ENCODE measurements at places on chromosomes 3 and 15.

GRCh38 chr3:185933374-185934173 is 4.2 kb downstream of the TRA2B start:
- no peak for DNase-seq

DNA sequence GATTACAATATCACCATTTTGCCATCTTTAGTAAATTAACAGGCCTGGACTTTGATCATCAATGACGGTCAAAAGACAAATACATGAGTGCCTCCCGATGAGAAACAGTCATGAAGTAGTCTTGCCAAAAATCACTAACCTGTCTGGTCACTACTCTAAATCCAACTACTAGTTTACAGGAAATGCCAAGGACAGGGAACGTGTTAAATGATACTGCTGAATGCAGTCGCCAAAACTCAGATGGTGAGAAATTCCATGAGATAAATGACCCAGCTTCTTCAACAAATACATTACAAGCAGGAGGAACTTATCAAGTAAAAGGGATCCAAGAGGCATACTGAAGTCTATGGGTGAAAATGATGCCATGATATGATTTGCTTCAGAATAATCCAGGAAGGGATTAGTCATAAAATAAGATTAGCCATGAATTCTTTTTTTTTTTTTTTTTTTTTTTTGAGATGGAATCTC is 35.8 kb upstream of the ATP13A3 start:
- no peak for DNase-seq

DNA sequence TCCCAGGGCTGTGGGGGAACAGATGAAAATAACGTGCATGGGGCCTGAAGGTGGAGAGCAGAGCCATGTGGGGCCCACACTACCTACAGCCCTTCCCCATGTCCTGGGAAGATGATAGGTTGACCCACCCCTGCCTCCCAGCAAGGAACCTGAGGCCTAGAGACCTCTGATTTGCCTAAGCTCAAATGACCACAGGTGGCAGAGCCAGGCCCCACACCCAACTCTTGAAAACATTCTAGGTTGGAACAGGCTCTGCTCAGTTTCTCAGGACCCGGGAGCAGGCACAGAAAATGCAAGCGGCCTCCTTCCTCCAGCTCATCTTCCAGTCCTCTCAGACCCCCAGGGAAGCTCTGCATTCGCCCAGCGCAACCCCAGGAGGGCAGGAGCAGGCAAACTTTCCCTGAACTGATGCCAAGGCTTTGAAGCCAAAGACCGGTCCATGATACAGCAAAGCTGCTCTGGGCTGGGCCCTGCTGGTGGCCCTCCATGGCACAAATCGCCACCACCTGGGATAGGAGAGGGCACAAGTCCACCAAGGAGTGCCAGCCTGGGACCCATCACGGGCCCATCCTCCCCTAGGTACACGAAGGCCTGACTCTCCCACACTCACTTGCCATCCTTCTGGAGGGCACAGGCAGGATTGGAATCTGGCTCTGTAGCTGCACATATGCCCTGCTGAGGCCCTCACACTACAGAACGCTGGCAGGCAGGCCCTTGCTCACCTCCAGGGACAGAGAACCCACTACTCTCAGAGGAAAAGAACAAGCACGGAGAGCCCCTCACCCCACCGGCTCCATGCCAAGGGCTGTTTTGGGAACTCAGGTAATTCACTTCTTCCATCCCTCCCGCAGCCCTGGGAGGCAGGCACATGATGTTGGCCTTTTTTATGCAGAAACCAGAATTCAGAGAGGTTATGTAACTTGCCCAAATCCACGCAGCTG is 51.0 kb upstream of the FURIN start:
- DNase-seq, result no peak

DNA sequence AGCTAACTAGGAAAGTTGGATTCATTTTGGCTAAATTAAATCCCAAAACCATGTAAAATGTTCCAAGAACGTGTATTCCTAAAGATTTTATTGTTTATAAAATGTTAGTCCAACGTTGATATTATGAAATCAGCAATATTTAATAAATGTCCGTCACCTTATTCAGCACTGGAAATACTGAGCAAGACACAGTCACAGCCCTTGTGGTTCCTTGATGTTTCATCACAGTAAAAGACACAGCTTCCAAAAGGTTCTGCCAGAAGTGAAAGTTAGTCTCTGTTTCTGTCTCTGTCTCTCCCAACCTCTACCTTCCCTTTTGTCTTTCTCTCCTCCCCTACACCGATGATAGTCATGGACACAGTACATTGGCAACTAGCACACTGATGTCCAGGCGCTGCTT is 82.2 kb upstream of the BOC start:
- DNase-seq, result no peak

DNA sequence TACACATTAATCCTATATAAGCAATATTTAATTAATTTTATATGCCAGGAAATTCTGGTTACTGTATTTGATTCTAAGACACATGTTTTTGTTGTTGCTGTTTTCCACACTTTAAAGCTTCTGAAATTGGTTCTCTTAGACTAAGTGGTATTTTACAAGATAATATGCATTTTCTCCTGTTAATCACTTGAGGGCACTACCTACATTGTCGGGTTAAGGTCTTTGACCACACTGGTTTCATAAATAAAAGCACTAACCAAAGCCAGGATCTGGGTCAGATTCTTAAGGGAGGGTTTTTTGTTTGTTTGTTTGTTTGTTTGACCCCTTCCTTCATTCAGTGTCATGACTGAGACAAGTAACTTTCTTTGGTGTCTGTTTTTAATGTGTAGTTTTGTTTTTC is 590.2 kb downstream of the RBMS3 start:
- DNase-seq, result no peak

DNA sequence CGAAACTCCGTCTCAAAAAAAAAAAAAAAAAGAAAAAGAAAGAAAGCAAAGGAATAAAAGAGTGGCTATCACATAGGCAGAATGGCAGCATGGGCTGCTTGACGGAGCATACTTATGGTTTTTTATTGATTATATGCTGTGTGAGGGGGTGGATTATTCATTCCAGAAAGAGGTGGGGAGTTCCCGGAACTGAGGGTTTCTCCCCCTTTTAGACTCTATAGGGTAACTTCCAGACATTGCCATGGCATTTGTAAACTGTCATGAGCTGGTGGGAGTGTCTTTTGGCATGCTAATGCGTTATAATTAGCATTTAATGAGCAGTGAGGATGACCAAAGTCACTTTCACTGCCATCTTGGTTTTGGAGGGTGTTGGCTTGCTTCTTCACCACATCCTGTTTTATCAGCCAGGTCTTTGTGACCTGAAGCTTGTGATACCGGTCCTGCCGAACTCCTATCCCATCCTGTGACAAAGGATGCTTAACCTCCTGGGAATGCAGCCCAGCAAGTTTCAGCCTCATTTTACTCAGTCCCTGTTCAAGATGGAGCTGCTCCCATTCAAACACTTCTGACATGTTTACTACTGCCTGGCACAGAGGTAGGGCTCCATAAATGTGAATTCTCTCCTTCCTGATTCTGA is 15.8 kb upstream of the ABHD17C start:
- DNase-seq, result no peak
